Mucosa of descending colon (tissue), 3 donors: ENCODE measurements at places on chromosomes 3 and 15. TPM values are rescaled to one million over a fixed set of nuclear protein-coding genes. Genes with fewer than 3 reads are reported as not detected.

Gene FAM240A
- total RNA-seq: not detected

Gene FANCD2OS
- total RNA-seq: not detected

Gene MASP1
- 9.7 TPM for total RNA-seq

Gene FEZF2
- total RNA-seq: not detected

Gene RYR3
- 0.84 TPM for total RNA-seq

Gene MELTF
- 8.4 TPM for total RNA-seq

Gene USP3
- 65.6 TPM for total RNA-seq

Gene SST
- total RNA-seq: 7.2 TPM

Gene SLC2A2
- not detected for total RNA-seq

Gene MUSTN1
- total RNA-seq: 5.3 TPM

Gene ANKRD63
- total RNA-seq: not detected

Gene COL6A6
- 0.05 TPM for total RNA-seq

Gene ZNF385D
- 3.1 TPM for total RNA-seq

Gene C3orf80
- 0.38 TPM for total RNA-seq

DNA sequence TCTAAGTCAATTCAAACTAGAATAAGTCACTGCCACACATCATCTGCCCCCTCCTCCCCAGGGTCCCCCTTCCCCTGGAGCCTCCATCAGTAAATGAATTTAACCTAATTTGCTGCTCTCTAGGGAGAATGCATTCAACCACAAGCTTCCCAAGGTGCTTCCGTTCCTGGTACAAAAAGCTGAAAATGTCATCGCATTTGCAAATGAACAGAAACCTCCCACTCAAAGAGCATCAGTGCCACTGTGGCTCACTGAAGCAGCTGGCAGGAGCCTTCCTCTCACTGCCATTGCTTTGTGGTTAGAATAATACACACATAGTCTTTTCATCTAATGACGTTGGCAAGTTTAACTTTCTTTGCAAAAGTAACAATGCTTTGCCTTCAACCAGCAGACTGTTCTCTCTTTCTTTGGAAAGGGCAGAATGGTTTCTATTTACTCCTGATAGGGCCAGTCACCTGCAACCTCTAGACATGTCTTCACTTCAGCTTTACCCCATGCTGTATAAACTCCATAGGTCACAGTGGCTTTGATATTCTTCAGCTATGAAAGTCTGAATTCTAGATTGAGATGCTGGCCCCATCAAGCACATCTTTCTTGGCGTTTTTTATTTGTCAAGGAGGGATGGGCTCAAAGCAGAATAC, 238.1 kb downstream of the CPNE4 start:
- DNase-seq: no peak

DNA sequence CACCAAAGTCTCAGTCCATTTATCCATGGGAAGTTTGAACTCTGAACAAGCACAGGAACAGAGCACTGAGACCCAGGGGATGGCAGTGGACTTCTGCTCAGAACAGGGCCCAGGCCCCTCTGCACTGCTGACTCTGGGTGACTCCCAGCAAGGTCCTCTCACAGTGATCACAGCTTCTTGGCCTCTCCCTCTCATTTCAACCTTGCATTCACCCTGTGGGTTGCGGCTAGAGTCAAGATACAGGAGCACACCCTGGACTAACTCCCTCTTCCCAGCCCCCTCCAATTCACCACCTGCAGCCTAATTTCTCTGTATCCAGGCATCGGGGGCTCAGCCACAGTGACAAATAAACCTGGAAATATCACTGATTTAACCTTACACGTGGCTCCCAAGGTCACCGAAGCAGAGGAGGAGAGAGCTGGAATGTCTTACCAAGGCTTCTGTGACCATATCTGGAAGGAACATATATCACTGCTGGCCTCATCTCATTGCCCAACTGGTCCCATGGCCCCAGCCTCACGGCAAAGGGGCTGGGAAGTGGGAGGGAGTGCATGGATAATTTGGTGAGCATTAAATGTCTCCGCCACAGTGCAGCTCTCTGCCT, 1.2 kb downstream of the RTP3 start:
- DNase-seq: no peak

DNA sequence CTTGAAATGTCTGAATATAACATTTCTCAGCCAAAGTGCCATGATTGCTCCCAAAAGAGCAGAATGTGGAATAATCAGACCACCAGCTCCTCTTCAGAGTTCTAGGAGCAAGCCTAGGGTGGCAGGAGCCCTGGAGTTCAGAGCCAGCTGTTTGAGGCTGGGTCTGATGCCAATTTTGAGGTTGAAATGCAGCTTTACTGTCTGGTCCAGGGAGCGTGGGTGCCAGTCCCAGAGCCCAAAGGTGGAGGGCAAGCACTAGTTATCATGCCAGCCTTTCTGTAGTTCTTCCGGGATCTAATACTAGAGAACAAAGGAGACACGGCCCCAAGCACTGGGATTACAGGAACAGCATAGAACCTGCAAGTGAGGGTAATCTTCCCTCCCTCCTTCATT, 69.3 kb downstream of the TNFAIP8L3 start:
- no peak for DNase-seq

DNA sequence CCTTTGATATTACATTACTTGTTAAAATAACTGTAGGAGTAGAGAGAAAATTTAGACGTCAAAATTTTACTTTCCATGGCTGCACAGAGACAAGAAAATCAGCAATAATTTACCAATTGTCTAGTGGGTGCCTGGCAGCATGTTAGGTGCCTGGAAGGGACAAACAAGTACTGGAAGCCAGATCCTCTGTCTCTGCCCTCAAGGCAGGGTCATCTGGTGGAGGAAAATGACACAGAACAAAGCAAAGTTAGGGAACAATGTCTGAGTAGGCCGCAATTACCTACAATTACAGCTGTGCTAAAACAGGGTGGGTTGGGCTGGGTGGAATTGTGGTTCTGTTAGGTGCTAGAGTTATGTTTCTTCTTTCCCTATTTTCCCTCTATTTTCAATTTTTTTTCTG, 7.4 kb downstream of the CCDC174 start:
- no peak for DNase-seq

- peak; percentile 74 for DNase-seq
Measured at GRCh38 chr3:44114142-44114541, 127.5 kb upstream of the TOPAZ1 start.

- DNase-seq: no peak
Measured at GRCh38 chr3:128799653-128800052, 73.7 kb downstream of the RAB7A start.

- DNase-seq: no peak
Measured at GRCh38 chr3:152719264-152719663, 115.7 kb upstream of the P2RY1 start.

DNA sequence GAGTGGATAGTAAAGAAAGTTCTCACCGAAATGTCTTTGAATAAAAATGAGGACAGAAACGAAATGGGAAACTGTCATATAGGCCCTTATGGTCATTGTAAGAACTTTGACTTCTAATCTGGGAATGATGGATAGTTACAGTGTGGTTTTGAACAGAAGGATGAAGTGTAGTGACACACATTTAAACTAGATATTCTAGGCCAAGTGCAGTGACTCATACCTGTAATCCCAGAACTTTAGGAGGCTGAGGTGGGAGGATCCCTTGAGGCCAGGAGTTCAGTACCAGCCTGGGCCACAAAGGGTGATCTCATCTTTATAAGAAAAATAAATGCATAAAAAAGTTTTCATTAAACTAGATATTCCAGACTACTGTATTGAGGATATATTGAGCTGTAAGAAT, 452.8 kb downstream of the ROBO1 start:
- no peak for DNase-seq

DNA sequence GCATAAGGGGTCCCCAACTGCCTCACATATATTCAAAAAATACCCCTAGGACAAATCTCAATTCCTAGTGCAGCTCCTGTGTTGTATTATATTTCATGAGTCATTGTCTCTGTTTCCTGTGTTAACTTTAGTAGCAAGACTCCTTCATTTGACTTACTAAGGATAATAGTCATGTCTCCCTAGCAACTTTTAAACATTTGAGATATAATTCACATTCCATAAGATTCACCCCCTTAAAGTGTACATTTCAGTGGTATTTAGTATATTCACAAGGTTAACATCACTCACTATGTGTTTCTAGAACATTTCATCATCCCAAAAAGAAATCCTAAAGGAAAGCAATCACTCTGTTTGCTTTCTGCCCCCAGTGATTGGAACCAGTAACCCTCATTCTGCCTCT, 121.3 kb upstream of the WNT7A start:
- DNase-seq: no peak

GRCh38 chr3:64975147-64975546, 287.3 kb upstream of the ADAMTS9 start:
- no peak for DNase-seq

DNA sequence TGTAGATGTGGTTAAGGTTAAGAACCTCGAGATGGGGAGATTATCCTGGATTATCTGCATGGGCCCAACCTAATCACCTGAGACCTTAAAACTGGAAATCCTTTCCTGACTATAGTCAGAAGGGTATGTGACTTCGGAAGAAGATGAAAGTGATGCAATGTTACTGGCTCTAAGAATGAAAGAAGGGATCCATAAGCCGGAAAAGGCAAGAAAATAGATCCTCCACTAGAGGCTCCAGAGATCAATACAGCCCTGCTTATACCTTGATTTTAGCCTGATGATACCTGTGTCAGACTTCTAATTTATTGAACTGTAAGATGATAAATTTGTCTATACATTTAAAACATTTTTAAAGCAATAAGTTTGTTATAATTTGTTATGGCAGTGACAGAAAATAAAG, 21.5 kb upstream of the GASK1A start:
- DNase-seq: no peak

- peak; percentile 13 for DNase-seq
Measured at GRCh38 chr3:126364130-126364695, 7.0 kb upstream of the KLF15 start.

GRCh38 chr15:86328658-86329057, 249.0 kb downstream of the AGBL1 start:
- no peak for DNase-seq
